ENCODE measurements at places on chromosomes 12 and 14.

- no peak for DNase-seq
Observed at GRCh38 chr12:38911611-38912010, 6.2 kb upstream of the CPNE8 start.

DNA sequence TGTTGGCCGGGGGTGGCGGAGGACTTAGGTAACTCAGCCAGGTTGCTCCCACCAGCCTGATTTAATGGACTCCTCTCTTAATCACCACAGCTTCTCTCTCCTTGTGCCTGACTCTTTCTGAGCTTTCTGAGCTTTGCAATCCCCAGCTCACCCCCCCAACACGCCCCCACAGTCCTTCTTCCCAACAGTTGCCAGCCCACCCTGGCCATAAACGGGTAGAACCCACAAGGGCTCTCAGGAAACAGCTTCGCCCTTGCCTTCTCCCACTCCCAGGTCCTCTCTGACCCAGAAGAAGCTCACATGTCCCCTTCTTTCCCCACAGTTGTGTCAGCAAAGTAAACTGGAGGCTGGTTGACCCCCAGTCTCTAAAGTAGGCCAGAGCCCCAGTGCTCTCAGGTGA is 32.9 kb downstream of the ZFP36L1 start:
- no peak for DNase-seq

GRCh38 chr12:560691-561390 is 101.1 kb downstream of the B4GALNT3 start:
- DNase-seq = no peak

DNA sequence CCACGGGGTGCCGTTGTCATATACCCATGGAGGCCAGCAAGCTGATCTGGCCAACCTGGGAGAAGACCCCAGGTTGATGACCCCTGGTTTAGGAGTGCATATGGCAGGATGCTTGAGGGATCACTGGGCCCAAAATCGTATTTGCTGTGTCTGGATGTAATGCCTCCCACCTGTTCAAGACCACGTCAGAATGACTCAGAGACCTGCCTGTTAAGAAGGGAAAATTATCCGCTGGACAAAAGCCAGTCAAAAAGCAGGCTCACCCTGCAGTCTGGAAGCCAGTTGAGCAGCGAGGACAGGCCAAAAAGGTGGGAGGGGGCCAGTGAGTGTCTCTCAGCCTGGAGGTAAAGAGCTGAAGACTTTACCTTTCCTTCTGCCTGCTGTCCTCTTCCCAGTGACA is 449.2 kb downstream of the DPF3 start:
- DNase-seq = no peak

GRCh38 chr12:30197392-30198057 is 413.8 kb upstream of the TMTC1 start:
- no peak for DNase-seq

GRCh38 chr12:67592228-67593011 is 56.1 kb upstream of the DYRK2 start:
- DNase-seq = no peak

- DNase-seq = no peak
Observed at GRCh38 chr14:104512061-104512460, 67.5 kb upstream of the C14orf180 start.

GRCh38 chr14:95231966-95232633 is 74.8 kb upstream of the DICER1 start:
- DNase-seq = no peak

DNA sequence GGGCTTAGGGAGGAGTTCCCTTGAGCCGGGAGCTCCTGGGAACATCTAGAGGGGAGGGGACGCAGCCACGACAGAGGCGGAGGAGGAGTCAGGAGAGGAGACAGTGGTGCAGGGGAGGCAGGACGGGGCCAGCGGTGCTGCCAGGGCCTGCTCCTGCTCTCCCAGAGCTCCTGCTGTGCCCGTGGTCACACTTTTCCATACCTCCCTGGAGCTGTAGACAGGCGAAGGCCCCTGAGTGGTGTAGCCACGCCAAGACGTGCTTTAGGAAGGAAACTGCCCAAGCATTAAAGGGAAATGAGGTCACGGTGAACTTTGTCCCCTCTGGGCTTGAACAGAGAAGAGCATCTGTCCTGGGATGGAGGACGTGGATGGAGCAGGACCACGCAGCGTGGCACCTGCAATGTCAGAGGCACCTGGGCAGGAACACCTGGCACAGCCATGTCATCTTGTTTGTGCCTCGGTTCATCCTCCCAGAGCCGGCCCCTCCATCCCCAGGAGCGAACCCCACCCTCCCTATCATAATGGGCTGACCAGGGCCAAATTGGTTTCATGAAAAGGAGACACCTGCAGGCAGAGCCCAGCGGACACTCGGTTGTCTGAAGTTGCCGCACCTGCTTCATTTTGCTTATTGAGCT is 239.5 kb upstream of the SFSWAP start:
- no peak for DNase-seq

- peak; percentile 27 for DNase-seq
Observed at GRCh38 chr12:75722714-75723200, 211.3 kb upstream of the KRR1 start.

GRCh38 chr14:56422221-56422620 is 157.4 kb upstream of the TMEM260 start:
- no peak for DNase-seq

- DNase-seq = no peak
Observed at GRCh38 chr12:31106101-31106803, 32.6 kb downstream of the DDX11 start.

DNA sequence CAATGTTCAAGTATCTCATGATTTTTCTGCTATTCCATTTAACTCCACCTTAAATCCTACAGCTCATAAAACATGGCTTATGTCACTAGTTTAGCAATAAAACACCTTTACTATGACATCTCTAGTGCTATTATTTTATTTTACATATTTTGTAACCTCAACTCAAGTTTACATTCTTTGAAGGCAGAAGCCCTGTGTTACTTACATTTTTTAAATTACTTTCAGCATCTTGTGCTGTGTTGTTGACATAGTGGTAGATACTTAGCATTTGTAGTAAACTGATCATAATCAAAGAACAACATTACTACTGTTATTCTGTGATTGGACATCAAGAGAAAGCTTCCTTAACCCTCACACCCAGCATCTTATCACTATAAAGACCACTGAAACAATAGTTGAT is 216.1 kb downstream of the BMP4 start:
- DNase-seq = no peak

GRCh38 chr12:6574576-6575295 is 6.6 kb upstream of the NOP2 start:
- DNase-seq = no peak

DNA sequence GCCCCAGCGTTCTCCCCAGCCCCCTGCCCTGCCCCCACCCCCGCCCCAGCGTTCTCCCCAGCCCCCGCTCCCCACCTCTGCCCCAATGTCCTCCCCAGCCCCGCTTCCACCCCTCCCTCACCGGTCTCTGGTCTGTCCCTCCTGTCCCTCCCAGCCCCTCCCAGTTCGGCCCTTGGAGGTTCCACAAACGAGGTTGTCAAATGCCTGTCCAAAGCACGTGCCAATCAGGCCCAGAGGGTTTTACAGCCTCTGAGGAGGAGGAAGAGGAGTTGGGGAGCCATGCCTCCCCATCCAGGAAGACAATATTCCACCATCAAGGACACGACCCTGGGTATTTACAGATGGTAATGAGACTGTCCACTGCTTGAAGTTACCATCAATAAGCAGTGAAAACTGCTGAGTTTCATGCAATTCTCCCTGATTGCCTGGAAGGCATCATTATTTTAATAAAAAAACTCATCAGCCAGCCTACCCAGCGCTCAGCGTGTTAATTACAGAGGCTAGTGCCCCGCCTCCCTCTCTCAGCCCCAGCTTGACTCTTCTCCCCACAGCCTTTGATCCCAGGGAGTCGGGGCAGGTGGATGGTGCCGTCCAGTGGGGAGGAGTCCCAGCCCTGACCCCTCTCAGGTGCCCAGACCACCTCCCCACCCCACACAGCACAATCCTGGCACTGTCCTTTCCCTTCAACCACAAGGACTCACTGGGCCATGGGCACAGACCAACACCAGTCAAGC is 30.6 kb upstream of the C14orf180 start:
- DNase-seq = no peak

DNA sequence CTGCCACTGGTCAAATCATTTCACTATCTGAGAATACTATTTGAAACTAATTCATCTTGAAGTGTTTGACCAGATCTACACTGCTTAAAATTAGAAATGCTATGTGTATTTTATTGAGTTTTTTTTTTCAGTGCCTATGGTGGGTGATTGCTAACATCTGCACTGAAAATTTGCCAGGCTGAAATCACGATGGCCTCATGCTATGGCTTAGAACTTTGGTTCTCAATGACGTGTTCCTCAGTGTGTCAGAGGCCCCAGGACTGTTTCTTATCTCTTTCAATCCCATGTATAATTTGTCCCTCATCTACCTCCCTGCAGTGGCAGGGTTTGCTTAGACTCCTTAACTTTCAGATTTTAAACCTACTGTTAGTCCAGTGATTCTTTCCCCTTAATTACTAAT is 36.2 kb upstream of the NKX2-8 start:
- no peak for DNase-seq

DNA sequence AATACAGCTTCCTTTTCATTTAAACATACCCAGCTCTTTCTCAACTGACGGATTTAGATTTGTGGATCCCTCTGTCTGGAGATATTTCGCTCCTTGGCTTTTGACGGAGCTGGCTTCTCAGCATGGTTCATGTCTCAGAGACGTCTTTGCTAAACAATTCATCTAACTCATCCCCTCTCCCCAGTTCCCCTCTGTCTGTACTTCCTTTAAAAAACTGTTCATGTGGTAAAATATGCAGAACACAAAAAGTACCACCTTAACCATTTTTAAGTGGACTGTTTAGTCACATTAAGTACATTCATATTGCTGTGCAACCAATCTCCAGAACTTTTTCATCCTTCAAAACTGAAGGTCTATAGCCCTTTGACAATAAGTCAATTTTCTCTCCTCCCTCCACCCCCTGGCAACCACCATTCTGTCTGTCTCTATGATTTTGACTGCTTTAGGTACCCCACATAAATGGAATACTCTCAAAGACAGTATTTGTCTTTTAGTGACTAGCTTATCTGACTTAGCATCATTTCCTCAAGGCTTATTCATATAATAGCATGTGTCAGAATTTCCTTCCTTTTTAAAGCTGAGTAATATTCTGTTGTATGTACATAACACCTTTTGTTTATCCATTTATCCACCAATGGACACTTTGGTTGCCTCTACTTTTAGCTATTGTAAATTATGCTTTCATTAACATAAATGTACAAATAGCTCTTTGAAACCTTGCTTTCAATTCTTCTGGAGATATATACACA is 399.8 kb upstream of the SOX5 start:
- no peak for DNase-seq

- DNase-seq = no peak
Observed at GRCh38 chr12:116476227-116476822, 82.9 kb upstream of the MAP1LC3B2 start.

GRCh38 chr14:65877624-65878023 is 465.1 kb downstream of the FUT8 start:
- no peak for DNase-seq

DNA sequence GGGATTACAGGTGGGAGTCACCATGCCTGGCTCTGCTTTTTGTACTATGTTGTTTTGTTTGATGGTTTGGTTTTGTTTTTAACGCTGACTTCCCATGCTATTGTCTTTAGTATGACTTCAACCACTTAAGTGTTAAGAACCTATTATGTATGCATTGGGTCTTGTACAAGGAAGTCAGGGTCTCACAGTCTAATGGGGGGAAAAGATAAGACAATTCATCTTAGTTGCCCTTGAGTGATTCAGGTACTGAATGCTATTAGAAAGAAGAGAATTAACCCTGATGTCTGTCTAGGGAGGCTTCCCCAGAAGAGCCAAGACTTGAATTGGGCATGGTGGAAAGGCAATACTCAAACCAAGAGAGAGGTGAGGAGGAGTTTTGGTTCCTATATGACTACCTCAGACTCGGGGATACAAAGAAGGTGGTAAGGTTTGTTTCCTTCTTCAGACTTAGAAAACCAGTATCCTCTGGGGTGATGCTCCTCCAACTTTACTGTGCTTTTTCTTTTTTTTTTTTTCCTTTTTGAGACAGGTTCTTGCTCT is 64.6 kb downstream of the SUSD6 start:
- DNase-seq = no peak

- no peak for DNase-seq
Observed at GRCh38 chr14:67971627-67972625, 152.3 kb downstream of the RAD51B start.

GRCh38 chr12:13380297-13380696 is 183.8 kb downstream of the EMP1 start:
- DNase-seq = no peak

DNA sequence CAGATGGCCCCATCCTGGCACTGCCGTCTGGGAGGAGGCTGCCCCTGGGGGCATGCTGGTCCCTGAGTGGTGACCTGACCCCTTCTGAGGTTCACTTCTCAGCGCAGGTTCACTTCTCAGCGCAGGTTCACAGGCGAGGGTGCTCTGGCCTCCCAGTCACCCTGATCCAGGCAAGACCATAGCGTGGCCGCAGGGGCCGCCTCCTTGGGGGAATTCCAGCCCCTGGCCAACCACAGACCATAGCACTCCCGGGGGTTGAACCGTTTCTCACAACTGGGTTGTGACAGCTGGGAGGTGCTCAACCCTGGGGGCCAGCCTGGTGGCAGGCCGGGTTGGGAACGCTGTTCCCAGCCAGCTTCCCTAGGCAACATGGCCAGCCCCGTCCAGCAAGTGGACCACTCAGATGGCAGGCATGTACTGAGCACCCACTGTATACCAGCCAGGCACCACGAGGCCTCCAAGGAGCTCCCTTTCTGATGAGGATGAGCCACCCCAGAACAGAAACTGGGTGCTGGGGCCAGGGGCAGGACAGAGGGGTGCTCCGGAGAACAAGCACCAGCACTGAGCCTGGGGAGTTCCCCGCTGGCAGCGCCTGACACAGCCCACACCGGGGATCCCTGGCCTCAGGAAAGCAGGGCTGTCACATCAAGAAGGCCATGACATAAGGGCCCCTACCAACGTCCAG is 28.3 kb upstream of the ZFP36L1 start:
- DNase-seq = no peak

DNA sequence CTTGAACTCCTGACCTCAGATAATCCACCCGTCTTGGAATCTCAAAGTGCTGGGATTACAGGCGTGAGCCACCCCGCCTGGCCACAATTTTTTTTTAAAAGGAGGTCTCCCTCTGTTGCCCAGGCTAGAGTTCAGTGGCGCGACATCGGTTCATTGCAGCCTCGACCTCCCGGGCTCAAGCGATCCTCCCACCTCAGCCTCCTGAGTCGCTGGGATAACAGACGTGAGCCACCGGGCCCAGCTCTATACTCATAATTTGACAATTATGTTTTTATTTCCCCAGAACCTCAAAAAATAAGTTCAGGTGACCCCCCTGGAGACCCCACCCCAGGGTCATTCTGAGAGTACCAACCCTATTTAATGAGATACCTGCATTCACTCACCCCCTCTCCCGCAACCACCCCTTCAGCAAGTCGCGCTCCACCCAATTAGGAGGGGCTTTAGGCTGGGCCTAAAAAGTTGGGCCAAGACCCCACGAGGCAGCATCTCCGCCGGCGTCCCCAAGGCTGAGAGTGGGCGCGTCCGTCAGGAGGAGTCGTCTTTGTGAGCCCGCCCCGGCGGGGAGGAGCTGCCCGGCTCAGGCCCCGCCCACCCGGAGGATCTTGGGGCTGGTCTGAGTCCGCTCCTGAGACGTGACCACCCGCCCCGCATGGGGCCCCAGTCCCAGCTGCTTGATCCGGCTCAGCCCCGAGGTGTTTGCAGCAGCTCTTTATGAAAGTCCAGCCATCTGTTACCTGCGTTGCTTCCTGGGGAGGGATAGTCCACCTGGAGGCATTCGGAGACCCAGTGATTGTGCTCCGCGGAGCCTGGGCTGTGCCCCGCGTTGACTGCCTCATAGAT is at the start of gene ANKRD33:
Gene ANKRD33 (plus strand): TSS at position 628 of the 840 bp plus-strand sequence. CDS start 84 bp downstream, at position 712.
- DNase-seq = no peak

GRCh38 chr14:95555053-95555452 is 20.2 kb downstream of the GLRX5 start:
- no peak for DNase-seq
